ENCODE measurements at places on chromosomes 12 and 14.

DNA sequence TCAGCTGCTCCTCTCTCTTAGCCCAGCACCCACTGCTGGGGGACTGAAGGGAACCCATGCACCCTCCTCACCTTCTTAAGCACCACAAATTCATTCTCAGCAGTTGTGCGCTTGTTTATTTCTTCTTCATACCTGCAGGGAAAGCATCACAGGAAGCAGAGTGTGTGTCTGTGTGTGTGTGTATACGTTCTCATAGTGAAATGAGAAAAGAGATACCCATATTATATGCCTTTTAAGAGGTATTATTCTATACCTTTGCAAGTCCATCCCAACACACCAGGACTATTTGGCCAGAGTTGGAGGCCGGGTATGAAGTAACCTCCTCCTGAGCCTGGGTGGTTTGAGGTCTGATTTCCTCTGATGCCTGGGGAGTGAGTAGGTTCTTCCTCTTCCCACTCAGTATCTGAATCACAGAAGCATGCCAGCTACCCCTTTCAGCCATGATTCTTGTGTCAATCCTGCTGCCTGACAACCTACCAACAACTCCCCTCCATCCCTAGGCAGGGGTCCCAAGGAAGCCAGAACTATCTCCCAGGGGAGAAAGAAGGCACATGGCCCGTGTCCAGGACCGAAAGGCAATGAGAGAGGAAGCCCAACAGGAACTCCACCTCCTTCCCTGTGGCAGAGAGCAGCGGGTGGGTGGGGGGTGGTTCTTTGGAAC is 3.0 kb downstream of the KRT73 start:
- DNase-seq: peak; percentile 5

DNA sequence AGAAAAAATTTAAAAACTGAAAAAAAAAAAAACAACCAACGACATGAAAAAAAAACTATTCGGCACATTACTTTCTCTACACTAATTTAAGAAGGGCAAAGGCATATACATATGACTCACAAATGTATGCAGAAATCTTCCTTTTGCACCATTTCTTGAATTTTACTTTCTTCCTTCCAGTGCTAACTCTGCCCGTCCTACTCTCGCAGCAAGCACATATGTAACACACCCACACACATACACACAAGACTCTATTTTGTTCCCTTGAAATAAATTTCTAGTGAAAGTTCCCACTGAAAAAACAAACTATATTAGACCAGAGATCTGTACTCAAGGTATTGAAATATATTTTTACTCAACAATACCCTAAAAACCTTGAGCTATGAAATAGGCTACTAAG is 14.6 kb downstream of the BTG1 start:
- DNase-seq: no peak

- no peak for DNase-seq
Measured at GRCh38 chr14:20470603-20470901, 1.3 kb downstream of the PNP start.

DNA sequence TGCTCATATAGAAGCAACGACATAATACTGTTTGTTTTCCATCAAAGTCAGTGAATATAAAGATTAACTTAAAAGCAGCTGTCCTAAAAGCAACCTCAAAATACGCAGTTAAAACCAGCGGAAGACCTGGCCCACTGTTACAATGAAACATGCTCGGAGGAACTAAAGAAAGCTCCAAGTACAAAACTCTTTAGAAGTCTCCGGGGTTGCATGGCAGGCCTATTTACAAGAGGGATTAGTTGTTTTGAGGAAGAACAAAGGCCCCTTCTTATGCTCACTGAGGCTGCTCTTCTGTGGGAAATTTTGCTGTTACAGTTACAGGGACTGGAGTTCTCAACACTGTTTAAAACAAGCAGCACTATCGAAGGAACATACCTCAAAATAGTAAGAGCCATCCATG is 75.9 kb upstream of the C12orf71 start:
- DNase-seq: no peak

DNA sequence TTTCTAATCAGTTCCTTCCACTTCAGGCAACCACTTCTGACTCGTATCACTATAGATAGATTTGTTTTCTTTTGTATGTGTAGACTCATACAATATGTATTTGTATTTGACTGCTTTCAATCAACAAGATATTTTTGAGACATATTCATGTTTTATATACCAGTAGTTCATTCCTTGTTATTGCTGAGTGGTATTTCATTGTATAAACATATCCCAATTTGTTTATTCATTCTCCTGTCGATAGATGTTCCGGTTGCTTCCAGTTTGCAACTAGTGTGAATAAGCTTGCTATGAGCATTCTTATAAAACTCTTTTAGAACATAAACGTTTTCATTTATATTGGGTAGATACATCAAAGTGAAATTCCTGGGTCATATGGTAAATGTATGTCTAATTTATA is 119.2 kb downstream of the FIGNL2 start:
- DNase-seq: no peak

DNA sequence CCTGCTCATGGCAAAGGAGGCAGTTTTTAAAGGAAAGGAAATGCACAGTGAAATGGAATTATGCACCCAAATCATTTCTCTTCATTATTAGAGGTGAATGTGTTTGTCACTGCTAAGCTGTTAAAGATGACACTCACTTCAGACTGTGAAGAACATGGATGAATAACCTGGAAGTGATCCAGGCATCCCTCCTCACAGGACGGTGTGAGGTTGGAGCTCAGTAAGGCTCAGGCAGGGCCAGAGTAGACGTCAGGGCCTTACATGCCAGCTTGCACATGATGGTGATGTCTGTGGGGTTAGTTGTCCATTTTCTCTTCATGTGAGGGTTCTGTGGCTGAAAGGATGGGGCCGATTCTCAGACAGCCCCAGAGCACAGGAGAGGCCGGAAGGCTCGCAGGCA is 273.1 kb downstream of the PCNX1 start:
- no peak for DNase-seq

DNA sequence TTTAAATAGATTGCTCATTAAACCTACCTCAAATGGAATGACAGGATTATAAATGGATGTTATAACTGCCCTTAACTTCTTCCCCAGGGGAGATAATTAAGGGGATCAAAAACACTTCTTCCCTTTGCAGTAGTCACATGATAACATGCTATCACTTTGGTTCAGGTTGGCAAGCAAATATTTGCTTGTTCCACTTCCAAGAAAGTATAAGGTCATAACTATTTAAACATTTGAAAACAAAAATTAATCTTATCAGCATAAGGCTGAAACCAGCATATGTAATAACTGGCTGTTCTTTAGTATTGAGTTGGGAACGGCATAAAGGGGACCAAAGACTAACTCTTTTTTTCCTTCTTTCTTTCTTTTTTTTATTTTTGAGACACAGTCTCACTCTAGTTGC is 2.4 kb upstream of the LYZ start:
- DNase-seq: no peak

- DNase-seq: no peak
Measured at GRCh38 chr12:89166121-89166520, 186.2 kb downstream of the DUSP6 start.

- DNase-seq: no peak
Measured at GRCh38 chr14:22131749-22132476, 457.1 kb downstream of the DAD1 start.

- DNase-seq: no peak
Measured at GRCh38 chr14:53807542-53807941, 149.1 kb downstream of the BMP4 start.

DNA sequence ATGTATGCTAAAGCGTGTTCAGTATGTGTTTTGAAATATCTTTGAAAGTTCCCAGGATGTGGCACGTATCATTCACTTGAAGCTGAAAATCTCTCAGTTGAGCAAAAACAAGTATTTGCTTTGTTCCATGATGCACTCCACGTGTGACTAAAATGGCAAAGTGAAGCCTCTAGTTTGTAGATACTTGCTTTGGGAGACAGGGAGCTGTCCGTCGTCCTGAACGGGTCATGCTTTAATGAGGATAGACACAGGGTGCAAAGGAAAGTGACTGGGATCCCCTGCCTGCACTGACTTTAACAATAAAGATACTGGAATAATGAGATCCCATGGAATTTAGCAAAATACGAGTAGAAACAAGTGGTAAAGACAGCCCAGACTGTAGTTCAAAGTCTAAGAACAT is 991.4 kb downstream of the NRXN3 start:
- no peak for DNase-seq

DNA sequence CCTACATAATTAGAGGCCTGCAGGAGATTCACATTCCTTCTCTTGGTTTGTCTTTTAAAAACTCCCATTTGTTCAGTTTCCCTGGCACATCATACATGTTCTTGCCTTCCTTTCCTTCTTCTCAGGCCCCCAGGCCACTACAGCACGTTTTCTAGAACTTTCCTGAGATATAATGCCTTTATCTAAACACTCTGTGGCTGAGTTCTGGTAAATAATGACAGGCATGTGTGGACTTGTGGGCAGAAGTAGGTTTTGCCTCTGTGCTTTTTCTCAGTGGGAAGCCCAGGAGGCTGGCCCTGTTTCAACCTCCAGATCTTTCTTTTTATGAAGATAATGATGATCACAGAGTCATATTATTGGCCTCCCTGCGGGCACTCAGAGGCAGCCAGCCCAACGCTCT is 117.2 kb downstream of the TMX1 start:
- DNase-seq: no peak

DNA sequence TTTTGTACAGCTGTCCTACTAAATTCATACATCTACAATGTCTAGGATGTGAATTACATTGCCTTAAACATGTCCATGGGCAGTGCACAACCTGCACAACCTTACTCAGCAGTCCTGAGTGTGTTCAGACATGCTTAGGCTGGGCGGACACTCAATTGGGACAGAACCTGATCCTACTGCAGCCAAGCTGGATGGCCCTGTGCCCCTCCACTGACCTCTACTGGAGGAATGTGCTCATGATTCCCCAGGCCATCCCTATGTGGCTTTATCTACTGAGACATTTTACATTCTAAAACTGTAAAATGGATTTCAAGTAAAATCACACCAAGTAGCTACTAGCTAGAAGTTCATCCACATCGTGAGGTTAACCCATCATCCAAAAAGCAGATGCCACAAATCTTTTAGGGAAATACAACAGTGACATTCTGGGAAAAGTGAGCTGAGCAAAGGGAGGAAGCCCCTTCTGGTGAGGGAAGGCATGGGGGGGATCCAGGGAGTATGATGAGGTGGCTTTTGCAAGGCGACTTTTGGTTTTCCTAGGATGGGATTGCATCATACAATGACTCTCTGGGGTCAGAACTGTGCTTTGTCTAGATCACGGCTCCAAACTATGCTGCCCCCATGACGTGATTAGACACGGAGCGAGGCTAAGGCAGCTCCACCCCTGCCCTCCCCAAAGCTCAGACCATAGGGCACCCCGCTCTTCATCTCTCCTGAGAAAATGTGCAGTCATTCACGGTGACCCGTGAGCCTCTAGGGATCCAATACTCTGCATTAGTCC is 911.7 kb upstream of the TMEM132C start:
- no peak for DNase-seq

DNA sequence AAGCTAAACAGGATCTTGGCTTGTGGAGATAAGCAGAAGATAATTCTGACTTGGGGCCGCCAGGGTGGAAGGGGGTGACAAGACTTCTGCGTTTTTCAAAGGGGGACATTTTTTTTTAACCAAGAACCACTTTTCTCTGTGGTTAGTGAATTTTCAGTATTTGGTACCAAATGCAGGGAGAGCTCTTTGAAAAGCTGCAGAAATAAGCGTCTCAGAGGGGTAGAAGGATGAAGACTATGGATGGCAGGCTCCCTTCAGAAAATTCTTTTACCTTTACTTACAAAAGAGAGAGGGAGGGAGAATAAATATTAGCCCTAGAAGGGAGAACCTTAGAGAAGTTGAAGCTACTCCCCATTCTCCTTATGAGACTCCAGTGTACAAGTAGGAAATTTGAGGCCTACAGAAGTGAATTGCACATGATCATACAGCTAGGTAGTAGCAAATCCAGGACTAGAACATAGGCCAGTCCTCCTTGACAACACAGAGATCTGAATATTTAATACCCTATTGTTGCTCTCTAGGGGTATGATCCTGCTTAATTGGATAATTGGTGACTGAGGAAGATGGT is 840 bp downstream of the MRPL52 start:
- no peak for DNase-seq

GRCh38 chr12:13223941-13224340 is 27.4 kb downstream of the EMP1 start:
- DNase-seq: no peak

- no peak for DNase-seq
Measured at GRCh38 chr12:65196762-65197567, 27.6 kb downstream of the LEMD3 start.

DNA sequence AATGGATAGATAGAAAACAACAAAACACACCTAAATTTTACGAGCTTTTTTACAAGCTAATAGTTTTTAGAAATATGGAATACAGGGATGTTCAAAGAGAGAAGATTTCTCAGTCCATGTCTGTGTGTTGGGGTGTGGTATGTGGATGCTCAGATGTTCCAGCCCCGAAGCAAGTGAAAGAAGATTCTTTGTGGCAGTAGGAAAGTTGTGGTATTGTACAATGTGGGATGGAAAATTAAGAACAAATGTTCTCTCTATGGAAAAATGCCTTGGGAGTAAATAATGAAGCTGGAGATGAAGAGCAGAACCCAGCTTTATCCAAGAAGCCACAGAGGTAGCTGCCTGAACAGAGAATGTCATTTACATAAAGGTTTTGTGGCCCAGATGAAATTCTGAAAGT is 150.3 kb upstream of the PRKD1 start:
- DNase-seq: no peak

- no peak for DNase-seq
Measured at GRCh38 chr14:32513571-32514009, 184.5 kb downstream of the AKAP6 start.

- DNase-seq: no peak
Measured at GRCh38 chr12:2306012-2306411, 253.2 kb downstream of the CACNA1C start.

DNA sequence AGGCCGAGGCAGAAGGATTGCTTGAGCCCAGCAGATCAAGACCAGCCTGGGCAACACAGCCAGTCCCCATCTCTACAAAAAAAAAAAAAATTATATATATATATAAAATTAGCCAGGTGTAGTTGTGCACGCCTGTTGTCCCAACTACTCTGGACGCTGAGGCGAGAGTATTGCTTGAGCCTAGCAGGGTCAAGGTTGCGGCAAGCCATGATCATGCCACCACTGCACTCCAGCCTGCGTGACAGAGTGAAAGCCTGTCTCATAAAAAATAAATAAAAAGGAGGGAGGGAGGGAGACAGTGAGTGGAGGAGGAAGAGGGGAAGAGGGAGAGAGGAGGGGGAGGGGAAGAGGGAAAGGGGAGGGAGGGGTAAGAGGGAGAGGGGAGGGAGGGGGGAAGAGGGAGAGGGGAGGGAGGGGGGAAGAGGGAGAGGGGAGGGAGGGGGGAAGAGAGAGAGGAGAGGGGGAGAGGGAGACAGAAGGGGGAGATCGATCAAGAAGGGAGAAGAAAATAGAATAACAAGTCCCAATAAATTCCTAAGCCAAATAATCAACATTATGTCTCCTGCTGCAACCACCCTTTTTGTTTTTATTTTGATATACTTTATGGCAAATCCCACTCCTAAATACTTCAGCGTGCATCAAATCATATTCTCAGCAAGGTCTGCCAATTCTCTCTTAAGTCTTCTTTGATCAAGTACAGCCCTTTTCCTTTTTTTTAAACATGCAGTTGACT is 163.9 kb downstream of the MED13L start:
- DNase-seq: no peak

- no peak for DNase-seq
Measured at GRCh38 chr14:104926619-104927431, 2.1 kb downstream of the PLD4 start.

Data from D341Med (cell line).